NCI-H446 treated with DMSO at 0.1 percent for 48 hours (cell line): ENCODE measurements at places on chromosomes 2 and 18.

GRCh38 chr2:218289639-218290315, 2.5 kb downstream of the TMBIM1 start:
- no peak for DNase-seq

GRCh38 chr2:215277944-215278343, 33.9 kb upstream of the ATIC start:
- no peak for DNase-seq

DNA sequence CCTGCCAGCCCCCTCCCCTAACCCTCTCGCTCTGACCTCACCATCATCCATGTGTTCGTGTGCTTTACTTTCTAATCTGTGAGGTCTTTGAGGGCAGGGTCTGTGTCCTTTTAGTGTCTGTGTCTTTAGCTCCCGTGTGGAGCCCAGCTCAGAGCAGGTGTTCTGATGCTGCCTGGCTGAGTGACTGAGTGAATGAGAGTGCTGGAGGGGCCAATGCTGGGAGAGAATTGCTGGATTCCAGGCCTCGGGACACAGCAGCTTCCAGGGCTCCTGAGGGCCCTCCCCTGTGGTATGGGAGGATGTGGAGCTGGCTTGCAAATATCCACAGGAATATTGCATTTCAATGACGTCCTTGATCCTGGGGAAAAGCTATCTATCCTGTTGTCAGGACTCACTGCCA, 160.6 kb downstream of the ANKRD30B start:
- no peak for DNase-seq

DNA sequence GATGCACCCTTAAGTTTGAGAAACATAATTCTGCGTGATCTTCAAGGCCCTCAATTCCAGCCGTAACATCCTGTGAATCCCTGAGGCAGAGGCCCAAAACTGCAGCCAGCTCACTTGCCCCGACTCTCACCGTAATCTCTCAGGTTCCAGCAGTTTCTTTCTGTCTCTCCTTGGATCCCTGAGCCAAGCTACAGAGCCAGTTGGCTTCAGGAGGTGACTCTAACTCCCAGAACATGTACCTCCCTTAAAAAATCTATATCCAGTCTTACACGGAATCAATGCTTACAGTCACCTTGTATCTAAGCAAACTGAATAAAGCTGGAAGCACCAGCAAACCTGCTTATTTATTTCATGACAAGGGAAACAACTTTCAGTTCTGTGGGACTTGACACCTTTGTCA, 300.4 kb downstream of the SETBP1 start:
- DNase-seq: no peak

- no peak for DNase-seq
Measured at GRCh38 chr18:34771958-34772357, 61.9 kb downstream of the DTNA start.

GRCh38 chr2:130378898-130379214, 23.0 kb downstream of the PTPN18 start:
- DNase-seq: no peak

- no peak for DNase-seq
Measured at GRCh38 chr2:20148923-20149702, 75.8 kb downstream of the SDC1 start.

- DNase-seq: peak; percentile 64
Measured at GRCh38 chr2:168231609-168232241, 15.7 kb downstream of the STK39 start.

GRCh38 chr2:120985997-120986651, 250.5 kb downstream of the GLI2 start:
- DNase-seq: no peak

DNA sequence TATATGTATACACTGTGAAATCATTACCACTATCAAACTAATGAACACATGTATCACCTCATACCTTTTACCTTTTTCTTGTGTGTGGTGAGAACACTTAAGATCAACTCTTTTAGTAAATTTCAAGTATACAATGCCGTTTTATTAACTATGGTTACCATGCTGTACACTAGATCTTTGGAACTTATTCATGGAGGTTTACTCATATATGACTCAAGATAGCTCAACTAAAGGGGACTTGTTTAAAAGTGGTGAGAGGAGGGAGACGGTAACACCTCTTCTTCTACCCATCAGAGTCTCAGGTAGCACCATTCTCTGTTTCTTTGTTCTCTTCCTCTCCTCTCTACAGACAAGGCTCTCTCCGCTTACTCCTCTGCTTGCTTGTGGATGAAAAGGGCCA, 36.1 kb upstream of the TMEM178A start:
- DNase-seq: no peak

DNA sequence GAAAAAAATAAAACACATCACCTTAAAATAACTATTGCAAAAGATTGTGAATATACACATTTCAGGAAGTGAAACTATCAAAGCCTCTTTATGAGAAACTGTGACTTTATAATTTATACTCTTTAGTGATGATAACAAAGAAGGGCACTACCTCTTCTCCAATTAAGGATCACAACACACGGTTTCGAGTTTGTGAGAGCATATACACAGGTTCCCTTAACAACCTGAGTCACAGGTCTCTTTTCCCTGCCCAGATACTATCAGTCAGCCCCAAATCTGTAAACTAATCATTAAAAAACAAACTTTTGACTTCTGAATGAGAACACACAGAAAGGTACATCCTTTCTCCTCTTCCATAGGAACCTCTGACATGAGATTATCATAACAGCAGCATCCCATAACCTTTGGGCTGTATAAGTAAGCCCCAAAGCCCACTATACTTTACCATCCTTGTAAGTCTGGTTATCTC, 44.9 kb downstream of the PTPN2 start:
- DNase-seq: no peak

- no peak for DNase-seq
Measured at GRCh38 chr2:221500501-221501209, 71.4 kb downstream of the EPHA4 start.

- no peak for DNase-seq
Measured at GRCh38 chr2:39737661-39738060, 41.4 kb downstream of the THUMPD2 start.

DNA sequence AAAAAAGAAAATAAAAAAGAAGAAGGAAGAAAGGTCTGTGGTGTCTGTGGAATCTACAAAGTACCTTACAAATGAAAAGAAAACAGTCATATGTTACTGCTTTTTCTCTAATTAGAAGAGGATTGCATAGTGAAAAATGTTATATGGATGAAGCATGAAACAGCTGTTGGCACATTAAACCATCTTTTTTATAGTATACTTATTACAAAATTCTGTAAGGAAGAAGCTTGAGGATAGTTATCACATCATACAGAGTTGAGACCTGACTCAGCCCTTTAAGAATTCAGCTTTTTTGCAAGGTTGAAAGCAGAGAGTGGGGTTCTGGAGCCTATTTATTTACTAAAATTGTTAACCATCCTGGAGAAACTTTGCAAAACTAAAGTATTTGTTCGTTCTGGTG, 222.7 kb downstream of the PHLPP1 start:
- no peak for DNase-seq

DNA sequence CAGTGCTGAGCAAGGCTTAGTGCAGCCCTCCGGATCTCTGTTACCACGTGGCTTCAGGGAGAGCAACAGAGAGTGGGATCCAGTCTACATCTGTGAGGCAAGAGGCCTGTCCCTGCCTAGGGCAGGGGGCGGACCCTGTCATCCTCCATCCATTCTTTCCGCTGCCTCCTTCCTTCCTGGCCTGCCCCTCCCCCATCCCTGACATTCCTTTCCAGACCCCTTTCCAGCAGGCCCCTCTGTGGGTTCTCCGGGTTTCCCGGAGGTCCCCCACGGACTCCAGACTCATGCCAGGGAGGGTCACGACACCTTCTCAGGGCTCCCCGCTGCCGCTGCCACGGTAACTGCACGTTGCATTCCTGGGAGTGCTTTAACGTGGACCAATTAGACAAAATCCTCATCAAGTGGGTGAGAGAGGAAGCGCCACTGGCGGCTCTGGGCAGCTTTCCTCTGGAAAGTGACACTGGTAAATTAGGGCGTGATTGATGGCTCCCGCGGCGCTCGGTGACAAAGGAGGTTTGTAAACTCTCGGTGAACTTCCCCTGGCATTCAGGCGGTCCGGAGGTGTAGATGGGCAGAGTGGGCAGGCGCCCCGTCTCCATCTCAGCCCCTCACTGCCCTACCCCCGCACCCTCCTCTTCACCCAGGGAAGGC, 11.4 kb downstream of the ATOH8 start:
- DNase-seq: no peak

DNA sequence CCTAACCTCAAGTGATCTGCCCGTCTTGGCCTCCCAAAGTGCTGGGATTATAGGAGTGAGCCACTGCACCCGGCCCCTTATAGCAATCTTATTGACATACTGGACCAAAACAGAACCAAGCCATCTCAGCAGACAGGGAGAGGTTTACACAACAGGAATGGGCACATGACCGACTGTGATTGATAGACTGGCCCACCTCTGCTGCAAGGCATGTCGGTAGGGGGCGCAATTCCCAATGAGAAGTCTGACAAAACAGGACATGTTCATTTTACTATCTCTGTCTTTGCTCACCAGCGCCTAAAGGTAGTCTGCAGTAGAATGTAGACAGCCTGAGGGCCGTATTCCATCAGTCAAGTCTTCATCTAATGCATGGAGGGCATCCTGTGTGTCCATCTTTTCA, 2.0 kb downstream of the LYPD6B start:
- no peak for DNase-seq

DNA sequence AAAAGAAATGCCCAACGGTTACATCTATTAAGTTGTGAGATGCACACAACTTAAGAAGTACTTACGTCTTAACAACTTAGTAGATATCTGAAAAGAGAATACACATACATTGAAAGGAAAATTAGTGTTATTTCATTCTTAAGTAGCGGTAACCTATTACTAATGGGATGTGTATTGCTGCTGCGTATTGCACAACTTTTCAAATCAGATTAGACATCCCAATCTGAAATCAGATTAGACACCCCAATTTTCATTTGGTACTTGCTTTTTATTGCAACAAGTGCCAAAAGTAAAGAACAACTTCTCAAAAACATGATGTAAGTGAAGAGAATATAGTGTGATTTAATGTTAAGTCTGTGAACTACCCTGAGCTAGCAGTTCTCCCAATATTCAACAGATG, 155.5 kb downstream of the DSC3 start:
- DNase-seq: no peak

GRCh38 chr18:79750980-79751571, 46.7 kb upstream of the KCNG2 start:
- no peak for DNase-seq

DNA sequence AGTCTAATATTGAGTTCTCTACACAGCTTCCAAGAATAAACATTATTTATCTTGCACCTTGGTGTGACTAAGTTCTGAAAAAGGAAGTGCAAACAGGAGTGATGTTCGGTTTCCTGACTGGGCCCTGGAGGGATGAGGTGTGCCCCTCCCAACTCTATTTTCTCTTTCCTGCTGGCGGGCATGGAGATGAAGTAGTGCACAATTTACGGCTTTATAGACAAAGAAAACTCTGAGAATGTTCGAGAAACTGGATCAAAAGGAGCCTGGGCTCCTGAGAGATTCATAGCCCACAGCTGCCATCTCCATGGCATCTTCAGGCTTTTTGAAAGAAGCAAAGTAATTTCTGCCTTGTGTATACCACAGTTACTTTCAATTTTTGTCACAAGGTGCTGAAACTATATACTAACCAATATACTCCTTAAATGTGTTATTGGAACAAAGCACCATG, 22.3 kb downstream of the LRATD1 start:
- DNase-seq: no peak

DNA sequence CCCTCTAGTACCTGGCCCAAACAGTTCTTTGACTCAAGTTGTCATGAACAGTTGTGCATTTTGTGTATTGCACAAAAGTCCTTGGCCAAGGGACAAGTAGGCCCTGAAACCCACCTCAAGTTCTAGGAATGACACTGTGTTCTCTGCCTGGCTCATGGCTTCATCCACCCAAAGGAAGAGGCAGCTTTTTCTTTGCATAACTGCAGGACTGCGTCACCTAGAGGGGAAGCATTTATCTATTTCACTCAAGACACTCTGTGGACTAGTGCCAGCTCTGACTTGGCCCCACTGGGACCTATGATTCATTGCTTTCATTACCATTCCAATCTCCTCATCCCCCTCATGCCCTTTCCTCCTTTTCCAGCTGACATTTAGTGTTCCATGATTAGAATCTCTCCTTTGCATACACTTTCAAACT, 119.3 kb upstream of the SIX2 start:
- no peak for DNase-seq

DNA sequence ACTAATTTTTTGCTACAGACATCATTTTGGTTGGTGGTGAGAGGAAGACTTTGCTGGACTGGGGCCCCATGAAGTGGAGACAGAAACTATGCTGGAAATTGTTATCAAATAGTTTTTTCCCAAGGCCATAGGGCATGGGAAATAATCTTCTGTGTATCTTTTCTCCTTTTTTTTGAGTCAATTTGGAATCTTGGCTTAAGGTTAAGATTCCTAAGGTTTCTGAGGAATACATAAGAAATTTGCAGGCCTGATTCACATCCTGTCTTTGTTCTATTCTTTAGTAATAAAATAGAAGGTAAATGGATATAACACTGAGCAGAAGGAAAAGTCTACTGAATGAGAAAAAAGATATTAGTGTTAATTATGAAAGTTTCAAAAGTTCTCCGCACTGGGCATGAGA, 16.6 kb downstream of the SMC6 start:
- no peak for DNase-seq

GRCh38 chr2:18803141-18803939, 214.0 kb upstream of the NT5C1B start:
- DNase-seq: no peak

DNA sequence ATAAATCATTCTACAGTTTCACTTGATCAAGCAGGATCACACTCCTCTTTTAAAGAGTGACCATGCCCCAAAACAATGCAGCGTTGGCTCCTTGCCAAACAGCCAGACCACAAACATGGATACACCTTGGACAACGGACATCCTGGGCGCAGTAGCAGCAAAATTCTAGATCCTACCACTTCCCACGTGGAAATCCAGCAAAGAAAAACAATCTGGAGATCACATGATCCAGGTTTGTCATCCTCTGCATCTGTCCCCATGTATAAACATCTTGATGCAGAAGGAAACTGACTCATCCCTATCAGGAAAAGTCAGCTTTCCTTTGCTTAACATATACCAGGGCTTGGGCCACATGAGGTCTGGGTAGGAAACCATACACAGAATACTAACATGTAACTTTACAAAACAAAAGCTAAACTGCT, 53.1 kb downstream of the ZNF521 start:
- DNase-seq: no peak

GRCh38 chr2:147352264-147353071, 492.4 kb upstream of the ACVR2A start:
- DNase-seq: peak; percentile 5

GRCh38 chr2:23379220-23379695, 5.7 kb upstream of the KLHL29 start:
- no peak for DNase-seq

GRCh38 chr2:96340493-96341414, 5.2 kb downstream of the NCAPH start:
- DNase-seq: no peak

DNA sequence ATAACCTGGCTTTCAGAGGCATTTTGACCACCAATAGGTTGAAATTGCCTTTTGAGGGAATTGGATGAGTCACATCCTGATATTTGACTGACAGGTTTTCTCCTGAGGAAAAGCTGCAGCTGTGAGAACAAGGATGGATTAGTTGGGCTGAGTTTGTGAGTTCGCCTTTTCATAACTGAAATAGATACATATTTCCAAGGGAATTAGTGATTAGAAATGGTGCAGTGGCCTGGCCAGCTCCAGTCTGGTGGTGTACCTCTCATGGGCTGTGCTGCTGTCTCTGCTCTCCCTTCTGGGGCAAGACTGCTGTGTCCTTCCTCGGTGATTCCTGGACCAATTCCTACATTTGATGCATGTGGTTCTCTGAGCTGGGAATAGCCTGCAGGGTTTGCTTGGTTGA, 341.3 kb downstream of the TSN start:
- no peak for DNase-seq

- DNase-seq: no peak
Measured at GRCh38 chr2:137493261-137493660, 471.0 kb upstream of the HNMT start.
